ENCODE measurements at places on chromosomes 12 and 14. TPM values are rescaled to one million over a fixed set of nuclear protein-coding genes. Genes with fewer than 3 reads are reported as not detected.

DNA sequence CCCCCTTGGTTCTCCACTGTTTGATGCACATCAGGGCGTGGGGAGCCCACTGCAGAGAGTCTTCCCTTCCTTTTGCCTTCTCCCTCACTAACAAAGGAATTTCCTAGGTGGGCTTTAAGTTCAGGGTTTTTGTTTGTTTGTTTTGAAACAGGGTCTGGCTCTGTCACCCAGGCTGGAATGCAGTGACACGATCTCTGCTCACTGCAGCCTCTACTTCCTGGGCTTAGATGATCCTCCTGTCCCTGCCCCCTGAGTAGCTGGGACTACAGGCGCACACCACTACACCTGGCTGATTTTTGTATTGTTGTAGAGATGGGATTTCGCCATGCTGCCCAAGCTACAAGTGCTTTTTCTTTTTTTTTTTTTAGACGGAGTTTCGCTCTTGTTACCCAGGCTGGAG, 33.8 kb downstream of the EP400 start:
- H3K36me3 ChIP-seq: peaks cover 56% of the 10 kb centered on the region
- no peak overlapping the region for H3K27ac ChIP-seq
- H3K27me3 ChIP-seq: no peaks in the 10 kb centered on the region
- no peaks in the 10 kb centered on the region for H3K4me1 ChIP-seq
- H3K4me3 ChIP-seq: no peak overlapping the region

DNA sequence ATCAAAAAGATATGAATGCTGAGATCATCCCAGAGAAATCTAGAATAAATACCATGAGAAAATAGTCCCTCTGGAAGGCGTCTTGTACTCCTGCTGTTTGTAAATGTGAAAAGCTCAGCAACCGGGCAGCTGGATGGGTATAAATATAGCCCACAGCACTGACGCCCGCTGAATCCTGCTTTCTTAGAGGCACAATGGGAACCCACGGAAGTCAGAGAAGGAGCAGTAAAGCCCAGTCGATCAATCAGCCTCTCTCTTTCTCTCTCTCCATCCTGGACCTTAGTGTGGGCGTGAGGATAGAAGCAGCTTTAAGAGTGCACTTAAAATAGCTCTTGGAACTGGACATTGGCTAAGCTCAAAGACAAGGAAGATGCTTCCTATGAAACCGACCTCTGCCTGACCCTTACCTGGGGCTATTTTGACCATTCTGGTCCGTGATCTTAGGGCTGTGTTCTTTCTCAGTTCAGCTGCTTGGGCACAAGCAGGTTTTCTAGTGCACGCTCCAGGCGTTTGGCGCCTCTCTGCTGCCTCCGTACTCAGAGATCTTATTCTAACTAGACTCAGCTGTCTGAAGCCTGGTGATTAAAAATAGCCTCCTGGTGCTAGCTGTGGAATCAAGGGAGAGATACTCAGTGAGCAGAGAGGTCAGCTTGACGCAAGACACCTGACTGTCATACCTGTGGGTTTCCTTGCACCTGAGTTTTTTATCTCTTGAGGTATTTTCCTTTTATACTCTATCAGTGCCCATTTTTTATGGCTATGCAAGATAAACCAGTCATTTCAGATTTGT, 144.6 kb downstream of the ETV6 start:
- peaks cover 53% of the 10 kb centered on the region for H3K4me1 ChIP-seq
- H3K27ac ChIP-seq: peak overlapping the region; percentile 88
- DNase-seq: no peak

DNA sequence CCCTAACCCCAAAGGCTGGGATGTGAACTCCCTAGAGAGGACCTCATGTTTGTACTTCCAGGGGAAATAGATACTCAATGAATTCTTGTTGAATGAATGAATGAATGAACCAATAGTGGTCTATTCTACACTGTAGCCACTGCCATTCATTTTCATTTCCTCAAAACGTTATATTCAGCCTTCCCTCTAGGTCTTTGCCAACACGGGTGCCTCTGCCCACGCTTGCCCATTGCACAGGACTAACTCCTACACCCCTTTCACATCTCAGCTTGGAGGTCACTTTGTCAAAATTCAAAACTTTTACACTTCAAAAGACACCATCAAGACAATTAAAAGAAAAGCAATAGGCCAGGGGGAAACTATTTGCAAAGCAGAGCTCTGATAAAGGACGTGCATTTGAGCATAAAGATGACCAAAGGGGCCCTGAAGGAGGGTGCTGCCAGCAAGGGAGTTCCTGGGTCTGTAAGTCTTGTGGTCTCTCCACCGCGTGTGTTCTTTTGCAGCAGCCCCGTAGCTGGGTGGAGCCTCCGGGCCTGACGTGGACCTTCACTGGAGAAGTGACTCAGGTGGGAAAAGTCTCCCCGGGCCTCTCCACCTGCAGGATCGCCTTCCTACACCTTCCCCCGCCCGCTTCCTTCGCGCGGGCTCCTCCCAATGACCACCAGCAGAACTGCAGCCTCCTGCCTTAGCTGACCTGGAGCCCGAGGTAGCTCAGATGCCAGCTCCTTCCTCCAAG, 31.5 kb downstream of the TMEM63C start:
- no peak for DNase-seq
- no peaks in the 10 kb centered on the region for H3K4me1 ChIP-seq
- no peaks in the 10 kb centered on the region for H3K27me3 ChIP-seq
- no peak overlapping the region for H3K27ac ChIP-seq
- H3K36me3 ChIP-seq: no peaks in the 10 kb centered on the region
- H3K4me3 ChIP-seq: no peak overlapping the region

DNA sequence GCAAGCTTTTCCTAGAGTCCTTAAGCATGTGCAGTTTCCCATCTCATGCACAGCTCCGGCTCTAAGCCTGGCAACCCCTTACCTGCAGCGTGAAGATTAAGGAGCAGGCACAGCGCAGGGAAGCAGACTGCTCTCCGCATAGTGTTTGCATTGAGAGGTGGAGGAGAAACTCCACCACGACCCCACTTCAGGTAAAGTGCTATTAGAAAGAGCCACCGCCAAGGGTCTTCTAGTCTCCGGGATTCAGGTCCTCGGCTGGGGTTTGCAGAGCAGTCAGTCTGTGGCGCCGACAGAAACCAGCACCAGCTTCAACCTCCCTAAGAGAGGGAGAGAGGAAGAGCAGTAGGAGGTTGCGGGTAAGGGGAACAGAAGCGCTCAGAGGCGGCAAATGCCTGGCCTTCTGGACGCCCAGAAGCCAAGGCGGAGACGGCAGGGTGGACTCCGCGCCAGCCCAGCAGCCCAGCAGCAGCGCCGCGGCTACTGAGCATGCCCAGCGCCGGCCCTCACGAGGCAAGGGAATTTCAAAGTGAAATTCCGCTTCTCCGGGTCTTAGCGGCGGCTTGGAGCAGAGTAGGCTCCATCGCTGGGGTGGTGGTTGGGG, at the start of gene PTPRR:
Gene PTPRR (minus strand): TSS at position 488 of the 601 bp plus-strand sequence. CDS start 348 bp downstream, at position 140.
- H3K36me3 ChIP-seq: no peaks in the 10 kb centered on the region
- DNase-seq: no peak
- no peak within 1 kb of the TSS for H3K27ac ChIP-seq
- H3K4me1 ChIP-seq: no peaks in the 10 kb centered on the region
- H3K4me3 ChIP-seq: peak within 1 kb of the TSS; percentile 49

DNA sequence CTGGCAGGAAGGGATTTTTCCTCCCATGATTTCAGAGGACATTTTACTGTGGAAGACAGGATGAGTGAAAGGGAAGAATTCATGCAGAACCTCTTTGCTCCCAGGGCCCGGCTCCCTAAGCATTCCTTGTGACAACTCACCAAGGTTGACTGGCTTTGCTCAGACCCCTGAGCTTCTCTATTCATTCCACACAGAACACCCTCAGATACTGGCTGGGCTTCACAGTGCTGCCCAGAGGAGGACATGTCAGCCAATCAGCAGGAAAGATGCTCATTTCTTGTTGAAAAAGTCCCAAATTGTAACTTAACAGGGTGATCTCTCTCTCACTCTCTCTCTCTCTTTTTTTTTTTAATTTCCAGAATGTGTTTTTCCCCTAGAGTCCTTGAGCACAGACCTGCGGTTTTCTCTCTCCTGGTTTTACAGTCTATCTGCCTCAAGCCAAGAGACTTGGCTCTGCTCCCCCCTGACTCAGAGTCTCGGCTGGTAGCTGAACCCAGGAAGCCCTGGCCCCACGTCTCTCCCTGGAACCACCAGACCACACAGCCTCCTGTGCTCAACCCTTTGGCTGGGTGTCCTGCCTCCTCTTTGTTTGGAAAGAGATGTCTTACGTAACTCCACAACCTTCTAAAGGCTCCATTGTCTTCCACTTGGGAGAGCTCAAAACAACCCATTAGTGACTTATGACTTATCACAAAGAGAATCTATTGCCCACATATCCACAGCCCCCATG, 43.9 kb downstream of the SSPN start:
- DNase-seq: peak; percentile 57
- no peak overlapping the region for H3K4me3 ChIP-seq
- H3K4me1 ChIP-seq: peaks cover 21% of the 10 kb centered on the region
- H3K27ac ChIP-seq: peak overlapping the region; percentile 73
- H3K27me3 ChIP-seq: no peaks in the 10 kb centered on the region
- no peaks in the 10 kb centered on the region for H3K36me3 ChIP-seq

GRCh38 chr12:50232771-50233209, 50.5 kb downstream of the LIMA1 start:
- H3K36me3 ChIP-seq: peaks cover 2% of the 10 kb centered on the region
- H3K27ac ChIP-seq: no peak overlapping the region
- no peaks in the 10 kb centered on the region for H3K4me1 ChIP-seq
- no peaks in the 10 kb centered on the region for H3K27me3 ChIP-seq

DNA sequence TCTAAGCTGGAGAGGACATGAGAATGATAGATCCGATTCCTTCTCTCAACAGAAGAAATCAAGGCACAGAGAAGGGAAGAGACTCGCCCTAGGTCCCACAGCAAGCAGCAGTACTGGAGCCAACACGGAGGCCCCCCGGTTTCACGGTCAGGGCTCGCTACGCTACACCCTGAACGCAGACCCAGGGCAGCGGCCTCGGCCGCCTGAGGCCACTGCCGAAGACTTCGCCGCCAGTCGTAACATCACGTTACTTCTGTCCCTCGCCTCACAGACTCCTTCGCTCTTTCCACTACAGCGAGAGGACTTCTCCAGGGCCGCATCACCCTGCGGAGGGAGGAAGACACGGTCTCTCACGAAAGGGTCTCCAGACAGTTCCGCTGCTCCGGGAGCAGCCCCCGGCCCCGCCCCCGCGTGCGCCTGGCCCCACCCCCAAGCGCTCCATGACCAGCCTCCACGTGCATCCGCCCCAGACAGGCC, 411 bp upstream of the DCAF4 start:
- no peak for DNase-seq
- H3K4me3 ChIP-seq: peak overlapping the region; percentile 94
- H3K36me3 ChIP-seq: no peaks in the 10 kb centered on the region

- H3K27me3 ChIP-seq: no peaks in the 10 kb centered on the region
- H3K4me1 ChIP-seq: no peaks in the 10 kb centered on the region
- H3K4me3 ChIP-seq: no peak overlapping the region
Observed at GRCh38 chr12:49031573-49032161, 13.1 kb upstream of the PRKAG1 start.

GRCh38 chr12:68450947-68451260, 118.7 kb upstream of the MDM1 start:
- no peaks in the 10 kb centered on the region for H3K36me3 ChIP-seq
- peak overlapping the region; percentile 22 for H3K27ac ChIP-seq
- peaks cover 21% of the 10 kb centered on the region for H3K4me1 ChIP-seq
- H3K27me3 ChIP-seq: no peaks in the 10 kb centered on the region

GRCh38 chr14:21026274-21026987, 1.6 kb upstream of the NDRG2 start:
- peaks cover 39% of the 10 kb centered on the region for H3K4me1 ChIP-seq
- no peaks in the 10 kb centered on the region for H3K27me3 ChIP-seq
- H3K27ac ChIP-seq: peak overlapping the region; percentile 94

DNA sequence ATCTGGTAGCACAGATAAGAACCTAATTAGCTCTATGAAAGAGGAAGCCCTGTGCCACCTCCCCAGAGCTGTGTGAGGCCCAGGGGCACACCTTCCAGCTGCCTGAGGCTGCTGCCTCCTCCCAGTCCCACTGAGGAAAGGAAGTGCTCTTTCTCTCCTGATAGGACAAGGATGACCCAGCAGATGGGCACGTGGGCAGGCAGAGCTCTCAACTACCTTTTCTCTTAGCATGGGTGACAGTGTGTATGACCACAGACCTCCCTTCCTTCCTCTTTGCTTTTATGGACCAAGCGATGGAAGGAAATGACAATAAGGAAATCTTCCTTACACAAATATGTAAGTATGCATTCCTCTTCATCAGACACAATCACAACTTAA, 127.6 kb upstream of the AMIGO2 start:
- no peaks in the 10 kb centered on the region for H3K27me3 ChIP-seq
- no peaks in the 10 kb centered on the region for H3K36me3 ChIP-seq
- H3K4me1 ChIP-seq: no peaks in the 10 kb centered on the region
- no peak overlapping the region for H3K27ac ChIP-seq
- no peak overlapping the region for H3K4me3 ChIP-seq
- DNase-seq: no peak

- H3K4me1 ChIP-seq: no peaks in the 10 kb centered on the region
- no peak for DNase-seq
- no peaks in the 10 kb centered on the region for H3K36me3 ChIP-seq
- H3K27me3 ChIP-seq: no peaks in the 10 kb centered on the region
- H3K27ac ChIP-seq: no peak overlapping the region
Observed at GRCh38 chr12:531951-532585, 72.3 kb downstream of the B4GALNT3 start.

GRCh38 chr14:22767323-22767589, 768 bp downstream of the OXA1L start:
- peak overlapping the region; percentile 79 for H3K27ac ChIP-seq
- no peak for DNase-seq
- peaks cover 31% of the 10 kb centered on the region for H3K36me3 ChIP-seq
- peak overlapping the region; percentile 86 for H3K4me3 ChIP-seq

GRCh38 chr14:33483541-33483940, 467.3 kb downstream of the EGLN3 start:
- no peaks in the 10 kb centered on the region for H3K27me3 ChIP-seq
- no peaks in the 10 kb centered on the region for H3K4me1 ChIP-seq
- H3K36me3 ChIP-seq: no peaks in the 10 kb centered on the region

Gene IL22
- total RNA-seq: not detected

Gene PAH
- not detected for total RNA-seq

Gene ARPC3
- 152 TPM for total RNA-seq

Gene RFLNA
- 2.0 TPM for total RNA-seq

Gene HOXC10
- not detected for total RNA-seq

Gene CRACR2A
- total RNA-seq: 2.2 TPM

Gene ZC3H14
- 82.9 TPM for total RNA-seq

Gene BDKRB1
- total RNA-seq: 1.8 TPM

All from thoracic aorta (tissue), 2 donors.